Karpas-422 (cell line): ENCODE measurements at places on chromosomes 7 and 10. TPM values are rescaled to one million over a fixed set of nuclear protein-coding genes. Genes with fewer than 3 reads are reported as not detected.

DNA sequence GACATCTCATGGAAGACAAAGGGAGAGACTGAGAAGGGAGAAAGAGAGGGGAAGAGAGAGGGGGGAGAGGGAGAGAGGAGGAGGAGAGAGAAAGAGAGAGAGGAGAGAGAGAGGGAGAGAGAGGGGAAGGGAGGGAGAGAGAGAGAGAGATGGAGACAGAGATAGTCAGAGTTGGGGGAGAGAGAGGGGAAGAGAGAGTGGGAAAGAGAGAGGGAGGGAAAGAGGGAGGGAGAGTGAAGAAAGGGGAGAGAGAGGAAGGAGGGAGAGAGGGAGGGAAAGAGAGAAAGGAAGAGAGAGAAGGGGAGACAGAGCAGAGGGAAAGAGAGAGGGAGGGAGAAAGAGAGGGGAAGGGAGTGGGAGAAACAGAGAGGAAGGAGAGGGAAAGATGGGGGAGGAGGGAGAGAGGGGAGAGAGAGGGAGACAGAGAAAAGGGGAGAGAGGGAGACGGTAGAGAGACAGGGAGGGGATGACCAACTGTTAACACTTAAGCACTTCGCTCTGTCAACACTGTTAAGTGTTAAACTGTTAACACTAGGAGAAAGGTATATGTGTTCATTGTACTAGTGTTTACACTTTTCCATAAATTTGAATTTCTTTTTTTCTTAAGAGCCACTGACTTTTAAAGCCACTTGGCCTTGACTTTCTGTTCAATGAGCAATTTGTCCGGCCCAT lies 21.8 kb upstream of the SDK1 start:
- no peak for DNase-seq
- H3K4me1 ChIP-seq = no peaks in the 10 kb centered on the region
- H3K4me3 ChIP-seq = no peak overlapping the region
- no peaks in the 10 kb centered on the region for H3K27me3 ChIP-seq
- H3K36me3 ChIP-seq = no peaks in the 10 kb centered on the region
- H3K27ac ChIP-seq = no peak overlapping the region

DNA sequence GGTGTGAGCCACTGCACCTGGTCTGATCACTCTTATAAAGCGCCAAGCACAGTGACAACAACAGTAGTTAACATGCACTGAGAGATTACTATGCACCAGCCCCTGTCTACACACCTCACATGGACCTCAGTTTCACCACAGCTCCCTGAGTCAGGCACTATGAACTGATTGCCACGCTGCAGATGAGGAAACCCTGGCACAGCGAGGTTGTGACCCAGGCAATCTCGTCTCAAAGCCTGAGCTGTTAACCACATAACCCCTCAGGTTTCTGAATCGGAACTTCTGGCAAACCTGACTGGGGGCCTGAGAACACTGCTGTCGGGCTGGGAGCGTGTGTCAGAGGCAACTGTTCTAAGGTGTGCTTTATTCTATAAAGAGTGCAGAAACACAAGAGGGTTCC lies 150.8 kb downstream of the RNF216 start:
- no peaks in the 10 kb centered on the region for H3K4me1 ChIP-seq
- no peak overlapping the region for H3K27ac ChIP-seq

DNA sequence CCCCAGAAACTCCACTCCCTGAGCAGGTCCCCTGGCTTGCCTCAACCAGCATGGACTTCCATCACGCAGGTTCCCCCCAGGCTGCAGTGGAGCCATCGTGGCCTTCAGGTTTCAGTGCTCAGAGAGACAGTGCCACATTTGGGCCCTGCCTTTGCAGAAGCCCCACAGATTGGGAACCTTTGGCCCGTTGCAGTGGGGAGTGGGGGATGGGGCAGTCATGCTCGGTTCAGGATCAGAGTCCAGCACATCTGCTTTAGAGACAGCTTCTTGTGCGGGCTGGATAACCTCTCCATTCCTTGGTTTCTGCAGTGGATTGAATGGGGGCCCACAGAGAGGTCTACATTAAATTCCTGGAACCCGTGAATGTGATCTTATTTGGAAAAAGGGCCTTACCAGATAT lies 183.9 kb downstream of the EBF3 start:
- H3K27me3 ChIP-seq = no peaks in the 10 kb centered on the region
- no peak for DNase-seq
- no peak overlapping the region for H3K27ac ChIP-seq

GRCh38 chr7:1623810-1624209 lies 46.3 kb upstream of the ELFN1 start:
- no peaks in the 10 kb centered on the region for H3K36me3 ChIP-seq
- no peak overlapping the region for H3K27ac ChIP-seq
- H3K27me3 ChIP-seq = no peaks in the 10 kb centered on the region
- no peak for DNase-seq
- H3K4me3 ChIP-seq = no peak overlapping the region

ZNF487 gene
- total RNA-seq = 11.5 and 11.8 TPM in 2 replicates

GRCh38 chr7:155702616-155703015 lies 58.2 kb downstream of the RBM33 start:
- no peak for DNase-seq
- H3K36me3 ChIP-seq = peaks cover 31% of the 10 kb centered on the region; the same call in 1 of the 2 replicates
- H3K4me1 ChIP-seq = no peaks in the 10 kb centered on the region
- no peaks in the 10 kb centered on the region for H3K27me3 ChIP-seq

FIS1 gene
- 104 and 210 TPM in 2 replicates for total RNA-seq

DNA sequence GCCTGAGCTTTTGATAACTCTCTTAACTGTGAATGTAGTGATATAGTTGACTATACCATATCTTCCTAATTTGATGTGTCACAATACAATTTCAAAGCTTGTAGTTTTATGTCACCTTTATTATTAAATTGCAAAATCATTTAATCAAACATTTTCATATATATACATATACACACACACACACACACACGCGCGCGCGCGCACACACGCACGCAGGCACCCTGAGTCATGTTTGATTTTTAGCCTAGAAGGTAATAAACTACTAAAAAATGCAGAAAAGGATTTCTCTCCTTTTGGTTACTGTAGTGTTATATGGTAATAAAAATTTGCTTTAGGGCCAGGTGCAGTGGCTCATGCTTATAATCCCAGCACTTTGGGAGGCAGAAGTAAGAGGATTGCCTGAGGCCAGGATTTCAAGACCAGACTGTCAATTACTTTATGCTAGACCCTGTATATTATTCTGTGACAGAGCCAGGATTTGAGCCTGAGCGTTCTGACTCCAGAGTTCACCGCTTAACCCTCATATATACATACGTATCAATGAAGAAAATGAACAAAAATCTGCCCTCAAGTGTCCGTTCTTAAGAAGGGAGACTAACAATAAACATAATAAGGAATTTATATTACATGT lies 89.6 kb downstream of the PODXL start:
- peaks cover 67% of the 10 kb centered on the region for H3K36me3 ChIP-seq
- no peak overlapping the region for H3K27ac ChIP-seq
- no peak overlapping the region for H3K4me3 ChIP-seq

CDC14C gene
- total RNA-seq = not detected in 2 replicates

ELFN1 gene
- total RNA-seq = not detected in 2 replicates

- no peak overlapping the region for H3K27ac ChIP-seq
- no peaks in the 10 kb centered on the region for H3K27me3 ChIP-seq
- H3K4me3 ChIP-seq = no peak overlapping the region
- H3K36me3 ChIP-seq = no peaks in the 10 kb centered on the region
Observed at GRCh38 chr10:11218395-11218794, 200.7 kb downstream of the CELF2 start.
